Posterior cingulate gyrus (tissue), 11 donors: ENCODE measurements at places on chromosomes 11 and 22.

DNA sequence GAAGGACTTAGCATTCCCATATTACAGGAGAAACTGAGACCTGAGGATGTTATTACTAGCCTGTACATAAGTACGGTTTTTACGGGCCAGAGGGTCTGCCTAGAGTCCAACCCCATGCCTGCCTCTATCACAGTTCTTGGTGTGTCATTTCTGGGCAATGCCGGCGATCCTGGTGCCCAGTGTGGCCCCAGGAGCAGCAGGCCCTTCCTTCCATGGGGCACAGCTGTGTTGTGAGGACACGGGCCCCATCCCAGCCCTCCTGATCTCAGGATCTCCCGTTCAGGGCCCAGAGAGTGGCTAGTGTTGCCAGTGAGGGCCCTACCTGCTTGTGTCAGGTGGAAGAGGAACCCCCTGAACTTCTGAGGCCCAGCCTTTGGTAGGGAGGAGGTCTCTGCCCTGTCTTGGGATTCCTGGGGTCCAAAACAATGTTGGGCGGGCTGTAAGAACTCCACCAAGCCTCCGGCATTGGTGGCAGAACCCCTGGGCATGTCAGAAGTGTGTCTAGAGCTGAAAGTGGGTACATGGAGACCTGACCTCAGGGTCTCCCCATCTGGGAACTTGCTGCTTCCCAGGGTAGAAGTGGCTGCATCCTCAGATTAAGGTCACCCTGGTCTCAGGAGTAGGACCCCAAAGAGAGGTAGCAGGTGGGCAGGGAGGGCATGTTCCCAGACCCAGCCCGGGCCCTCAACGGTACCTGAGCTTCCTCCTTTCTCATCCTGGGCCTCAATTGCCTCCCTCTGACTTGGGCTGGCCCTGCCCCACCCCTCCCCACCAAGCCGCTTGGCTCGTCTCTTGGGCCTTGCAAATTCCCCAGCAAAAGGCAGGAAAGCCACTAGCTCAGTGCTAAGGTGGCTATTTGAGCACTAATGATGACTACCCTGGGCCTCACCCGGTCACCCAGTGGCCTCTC is 74.6 kb upstream of the KCNQ1OT1 start:
- DNase-seq = peak; percentile 1

GRCh38 chr22:24727218-24727851 is 47.2 kb downstream of the PIWIL3 start:
- no peak for DNase-seq

- no peak for DNase-seq
Measured at GRCh38 chr22:46734830-46735453, 3.1 kb downstream of the CERK start.

- no peak for DNase-seq
Measured at GRCh38 chr11:17538731-17539130, 5.5 kb downstream of the USH1C start.

DNA sequence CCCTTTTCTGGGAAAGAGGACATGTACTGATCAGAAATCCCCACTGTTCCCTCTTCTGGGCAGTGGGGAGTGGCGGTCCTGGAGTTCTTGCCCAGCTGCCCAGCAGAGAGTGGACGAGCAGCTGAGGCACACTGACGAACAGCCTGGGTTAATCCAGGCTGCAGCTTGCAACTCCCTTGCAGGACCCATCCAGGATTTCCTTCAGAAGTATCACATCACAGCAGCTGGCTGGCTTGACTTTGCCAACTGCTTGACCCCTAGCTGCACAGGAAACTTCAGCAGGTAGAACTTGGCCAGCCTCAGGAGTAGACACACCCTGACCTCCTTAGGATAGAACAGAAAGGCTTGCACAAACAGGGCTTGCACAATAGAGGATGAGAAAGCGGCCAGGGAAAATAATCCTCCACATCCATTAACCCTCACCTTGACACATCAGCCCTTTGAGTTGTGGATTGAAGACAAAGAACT is 27.9 kb upstream of the FZD4 start:
- DNase-seq = no peak

DNA sequence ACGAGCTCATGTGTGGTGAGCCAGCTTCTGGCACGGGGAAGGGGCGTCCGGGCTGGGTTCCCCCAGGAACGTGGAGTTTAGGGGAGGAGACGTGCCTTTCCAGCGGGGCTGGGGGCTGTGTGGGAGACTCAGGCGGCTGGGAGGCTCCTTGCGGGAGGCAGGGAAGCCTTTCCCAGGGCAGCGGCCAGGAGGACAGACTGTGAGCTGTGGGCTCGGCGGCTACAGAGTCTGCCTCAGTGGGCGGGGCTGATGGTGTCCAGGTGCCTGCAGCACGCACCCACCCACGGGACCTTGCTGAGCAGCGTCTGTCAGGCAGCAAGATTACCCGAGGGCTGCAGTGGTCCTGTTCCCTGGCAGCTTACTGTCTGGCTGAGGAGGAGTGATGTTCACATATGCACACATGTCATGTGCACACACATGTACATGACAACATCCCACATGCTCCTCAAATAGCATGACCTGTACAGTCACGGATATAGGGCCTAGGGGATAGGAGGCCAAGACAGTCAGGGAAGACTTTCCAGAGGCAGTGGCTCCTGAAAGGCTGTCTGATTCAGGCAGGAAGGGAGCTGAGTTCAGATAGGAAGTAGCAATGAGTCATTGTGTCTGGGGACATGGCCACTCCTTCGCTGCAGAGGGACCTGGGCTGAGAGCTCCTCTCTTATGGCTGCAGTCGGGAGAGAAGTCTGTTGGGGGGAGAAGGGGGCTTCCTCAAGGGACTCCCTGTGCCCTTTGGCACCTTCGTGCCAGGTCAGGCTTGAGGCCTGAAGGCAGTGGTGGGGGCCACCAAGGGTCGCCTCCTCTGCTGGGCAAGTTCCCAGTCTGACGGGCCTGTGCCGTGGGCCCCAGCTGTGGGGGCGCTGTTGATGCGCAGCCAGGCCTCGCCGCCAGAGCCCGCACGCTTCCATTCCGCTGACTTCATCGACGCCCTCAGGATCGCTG is 23.3 kb upstream of the PPP6R3 start:
- DNase-seq = no peak

GRCh38 chr22:41668971-41669911 is 19.4 kb downstream of the SNU13 start:
- DNase-seq = no peak

- DNase-seq = no peak
Measured at GRCh38 chr11:115146425-115146824, 357.8 kb downstream of the CADM1 start.

DNA sequence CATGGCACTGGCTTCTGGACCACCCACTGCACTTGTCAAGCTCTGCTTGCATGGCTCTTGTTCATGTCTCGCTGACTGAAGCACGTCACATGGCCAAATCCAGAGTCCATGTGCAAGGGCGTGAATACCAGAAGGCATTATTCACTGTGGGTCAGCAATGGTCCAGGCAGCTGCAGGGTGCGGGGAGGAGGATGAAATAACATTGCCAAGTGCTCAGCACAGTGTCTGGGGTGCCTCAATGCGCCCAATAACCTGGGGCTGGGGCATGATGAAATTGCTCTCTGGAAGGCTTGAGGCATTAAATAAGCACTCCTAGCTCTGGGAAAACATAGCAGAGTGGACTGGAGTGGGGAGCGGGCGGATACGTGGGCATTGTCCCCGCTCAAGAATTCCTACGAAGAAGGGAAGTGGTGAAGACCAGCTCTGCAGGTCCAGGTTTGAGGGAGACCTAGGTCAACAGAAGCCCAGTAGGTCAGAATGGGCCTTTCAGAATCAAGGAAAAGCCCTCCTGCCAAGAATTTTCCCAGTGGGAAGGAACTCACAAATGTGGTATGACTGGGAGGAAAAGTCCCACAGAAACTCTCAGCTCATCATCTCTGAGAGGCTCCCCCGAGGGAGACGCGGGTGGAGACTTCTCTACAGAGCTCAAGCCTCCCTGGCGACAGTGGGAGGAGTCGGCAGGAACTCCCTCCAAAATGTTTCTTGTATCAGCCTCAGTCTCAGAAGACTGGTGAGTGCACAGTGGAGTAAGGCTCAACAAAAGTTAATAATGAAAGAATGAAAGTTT is 15.3 kb upstream of the ACCSL start:
- DNase-seq = peak; percentile 65

- DNase-seq = no peak
Measured at GRCh38 chr11:121553389-121553788, 100.6 kb upstream of the SORL1-AS1 start.

DNA sequence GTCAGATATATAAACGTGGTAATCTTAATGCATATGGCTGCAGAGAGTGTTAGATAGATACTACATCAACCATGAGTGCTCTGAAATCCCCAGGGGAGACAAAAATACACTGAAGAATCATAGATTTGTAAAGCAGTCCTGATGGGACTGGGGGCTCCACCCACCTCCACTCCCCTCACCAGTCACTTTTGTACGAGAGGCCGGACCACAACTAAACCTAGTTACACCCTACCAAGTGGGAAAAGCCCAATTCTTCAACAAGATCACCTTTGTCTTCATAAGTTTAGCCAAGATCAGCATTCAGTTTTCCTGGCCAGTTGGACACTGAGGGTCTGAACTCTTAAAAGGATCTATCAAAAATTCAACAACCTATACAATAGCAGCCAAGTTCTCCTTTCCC is 1.5 kb downstream of the SF1 start:
- DNase-seq = no peak

GRCh38 chr11:74673693-74674360 is 57.4 kb downstream of the CHRDL2 start:
- DNase-seq = no peak

DNA sequence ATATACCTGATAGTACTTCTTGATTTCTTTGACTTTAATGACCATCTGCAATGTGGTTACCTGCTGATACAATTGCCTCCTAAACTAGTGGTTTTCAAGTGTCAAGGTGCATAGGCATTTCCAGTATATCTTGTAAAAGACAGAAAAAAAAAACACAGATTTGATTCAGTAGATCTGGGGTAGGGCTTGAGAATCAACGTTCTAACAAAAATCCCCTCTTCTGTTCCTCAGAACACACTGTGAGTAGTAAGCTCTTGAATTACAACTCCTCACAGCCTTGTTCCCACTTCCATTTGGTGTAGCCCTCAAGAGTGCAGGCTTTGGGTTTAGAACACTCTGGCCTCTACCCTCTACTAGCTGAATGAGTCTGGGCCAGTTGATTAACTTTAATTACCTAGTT is 78.0 kb upstream of the CTSC start:
- DNase-seq = no peak

- DNase-seq = no peak
Measured at GRCh38 chr22:40396882-40397281, 26.5 kb downstream of the SGSM3 start.

DNA sequence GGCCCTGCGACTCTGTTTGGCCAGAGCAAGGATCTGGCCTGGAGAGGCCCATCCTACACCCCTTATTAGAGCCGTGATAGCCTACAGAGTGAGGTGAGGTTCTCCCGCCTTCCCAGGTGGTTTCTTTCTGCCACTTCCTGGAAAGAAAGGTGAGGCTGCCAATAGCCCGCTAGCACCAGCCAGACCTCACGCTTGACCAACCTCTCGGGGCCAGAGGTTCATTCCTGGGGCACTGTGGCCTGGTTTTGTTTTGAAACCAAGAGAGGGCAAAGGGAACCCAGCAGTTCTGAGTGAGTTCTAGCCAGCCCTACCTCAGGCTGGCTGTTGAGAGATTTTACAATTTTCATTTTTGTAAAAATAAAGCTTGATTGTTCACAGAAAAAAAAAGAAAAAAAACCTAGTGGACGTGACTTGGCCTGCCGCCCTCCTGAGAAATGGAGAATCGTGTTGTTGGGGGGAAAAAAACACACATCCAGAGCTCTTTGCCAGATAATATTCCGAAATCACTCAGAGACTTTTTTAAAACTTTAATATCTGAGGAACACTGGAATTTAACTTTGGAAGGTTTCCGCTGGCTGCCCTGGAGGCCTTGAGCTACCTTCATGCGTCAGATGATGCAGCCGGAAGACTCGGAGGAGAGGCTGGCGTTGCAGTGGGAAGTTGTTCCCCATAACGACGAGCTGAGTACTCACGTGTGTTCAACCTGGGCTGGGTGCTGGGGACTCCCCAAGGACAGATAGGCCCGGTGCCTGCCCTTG is 84.5 kb downstream of the BCR start:
- no peak for DNase-seq

GRCh38 chr11:2091112-2091746 is 48.0 kb downstream of the IGF2 start:
- DNase-seq = peak; percentile 14

- DNase-seq = no peak
Measured at GRCh38 chr11:9753021-9753420, 89.1 kb downstream of the SWAP70 start.

DNA sequence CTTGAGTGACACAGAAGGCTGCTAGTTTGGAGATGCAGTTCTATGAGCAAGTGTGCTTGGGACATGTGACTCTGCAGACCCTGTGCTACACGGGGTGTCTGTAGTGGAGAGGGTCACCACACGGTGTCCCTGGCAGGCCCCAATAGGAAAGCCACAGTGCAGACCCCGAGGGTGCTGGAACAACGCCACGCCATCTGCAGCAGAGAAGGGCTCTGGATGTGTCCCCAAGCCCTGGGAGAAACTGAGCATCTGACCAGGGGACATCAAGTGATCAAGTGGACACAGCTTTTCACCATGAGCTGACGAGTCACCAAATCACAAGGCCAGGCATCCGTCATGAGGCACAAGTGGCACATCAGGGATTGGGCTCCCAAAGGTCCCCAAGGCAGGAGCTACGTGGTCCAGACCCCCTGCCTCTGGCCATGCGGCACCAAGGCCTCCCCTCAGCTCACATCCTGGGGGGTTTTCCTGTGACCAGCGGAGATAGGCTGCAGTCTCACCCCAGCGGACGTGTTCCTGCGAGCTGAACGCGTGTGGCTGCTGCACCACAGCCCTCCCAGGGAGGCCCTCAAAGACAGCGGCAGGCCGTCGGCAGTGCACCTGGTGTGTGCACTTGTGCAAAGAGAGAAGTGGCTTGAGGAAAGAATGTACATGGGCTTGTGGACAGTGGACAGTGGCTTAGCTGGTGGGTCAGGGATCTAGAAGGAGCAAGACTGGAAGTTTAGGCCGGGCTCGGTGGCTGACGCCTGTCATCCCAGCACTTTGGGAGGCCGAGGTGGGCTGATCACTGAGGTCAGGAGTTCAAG is 96.7 kb downstream of the RPS6KA4 start:
- DNase-seq = no peak

DNA sequence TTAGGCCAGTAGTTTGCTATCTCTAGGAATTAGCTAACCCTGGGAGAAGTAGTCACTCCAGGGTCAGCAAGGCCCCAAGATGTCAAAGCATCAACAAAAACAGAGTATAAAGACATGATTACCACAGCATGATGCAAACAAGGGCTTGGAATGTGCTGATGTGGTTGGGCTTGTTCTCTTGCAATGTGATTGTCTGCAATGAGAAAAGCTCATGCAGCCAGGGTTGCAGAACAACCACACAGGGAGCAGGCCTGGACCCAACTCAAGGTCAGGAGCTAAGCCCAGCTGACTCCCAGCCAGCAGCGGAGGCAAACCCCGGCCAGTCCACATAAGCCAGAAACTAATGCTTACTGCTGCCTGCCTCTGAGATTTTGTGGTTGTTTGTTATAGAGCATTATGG is 132.4 kb upstream of the ZC3H12C start:
- peak; percentile 25 for DNase-seq

GRCh38 chr11:86632499-86633269 is 39.7 kb downstream of the ME3 start:
- DNase-seq = no peak
